HuH-7.5 (cell line): ENCODE measurements at places on chromosomes 12 and 14.

DNA sequence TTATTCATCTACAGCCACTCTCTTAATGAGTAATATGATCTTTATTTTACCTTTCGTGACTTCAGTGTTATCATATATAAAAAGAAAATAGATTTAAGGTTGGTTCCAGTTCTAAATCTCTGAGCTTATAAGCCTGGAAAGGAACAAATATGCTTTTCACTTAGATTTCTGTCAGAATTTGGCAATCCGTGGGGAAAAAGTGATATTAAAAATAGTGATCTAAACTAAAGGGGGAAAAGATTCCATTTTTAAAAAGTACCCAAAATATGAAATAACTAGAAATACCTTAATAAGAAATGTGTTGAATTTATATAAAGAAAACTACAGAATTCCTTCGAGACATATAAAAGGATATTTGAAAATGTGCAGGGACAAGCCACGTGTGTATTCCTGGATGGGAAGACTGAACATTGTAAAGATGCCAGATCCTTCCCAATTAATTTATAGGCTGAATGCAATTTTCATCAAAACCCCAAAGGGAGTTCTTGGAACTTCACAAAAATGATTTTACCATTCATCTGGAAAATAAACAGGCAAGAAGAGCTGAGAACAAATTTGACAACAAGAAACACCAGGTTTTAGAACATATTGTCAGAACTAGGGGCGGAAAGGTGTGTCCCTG lies 142.5 kb downstream of the EFCAB11 start:
- DNase-seq = no peak

- no peak for DNase-seq
These were observed 268.6 kb downstream of the CCDC59 start for GRCh38 chr12:82089369-82090121.

DNA sequence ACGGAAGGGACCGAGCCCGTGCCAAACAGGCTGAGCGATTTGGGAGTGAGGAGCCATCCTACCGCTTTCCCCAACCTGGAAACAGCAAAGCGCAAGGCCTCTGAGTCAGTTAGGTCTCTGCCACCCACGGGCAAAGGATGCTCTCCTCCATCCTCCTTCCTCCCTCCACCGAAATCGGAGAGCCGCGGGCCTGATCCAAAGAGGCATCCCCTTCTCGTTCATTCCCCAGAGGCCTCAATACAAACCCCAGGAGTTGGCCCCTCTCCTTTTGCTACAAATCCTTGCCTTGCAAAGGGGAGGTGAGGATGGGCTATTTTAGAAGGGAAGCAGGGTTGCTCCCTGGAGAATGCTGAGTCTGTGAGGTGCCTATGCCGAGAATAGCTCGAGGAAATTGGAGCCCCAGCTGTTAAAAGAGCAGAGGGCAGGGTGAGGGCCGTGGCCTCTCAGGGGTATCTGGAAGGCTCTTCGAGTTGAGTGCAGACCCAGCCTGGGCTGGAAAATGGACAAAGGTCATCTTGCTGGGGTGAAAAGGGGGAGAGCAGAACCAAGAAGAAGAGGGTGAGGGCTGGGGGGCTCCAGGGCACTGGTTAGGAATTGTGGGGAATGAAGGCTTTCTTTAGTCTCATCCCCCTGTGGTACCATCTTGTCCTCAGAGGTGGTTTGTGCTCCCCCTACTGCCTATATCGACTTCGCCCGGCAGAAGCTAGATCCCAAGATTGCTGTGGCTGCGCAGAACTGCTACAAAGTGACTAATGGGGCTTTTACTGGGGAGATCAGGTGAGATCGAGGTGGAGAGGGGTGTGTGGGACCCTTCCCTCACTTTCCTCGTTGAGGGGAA lies 1.1 kb downstream of the TPI1 start:
- DNase-seq = peak; percentile 29

DNA sequence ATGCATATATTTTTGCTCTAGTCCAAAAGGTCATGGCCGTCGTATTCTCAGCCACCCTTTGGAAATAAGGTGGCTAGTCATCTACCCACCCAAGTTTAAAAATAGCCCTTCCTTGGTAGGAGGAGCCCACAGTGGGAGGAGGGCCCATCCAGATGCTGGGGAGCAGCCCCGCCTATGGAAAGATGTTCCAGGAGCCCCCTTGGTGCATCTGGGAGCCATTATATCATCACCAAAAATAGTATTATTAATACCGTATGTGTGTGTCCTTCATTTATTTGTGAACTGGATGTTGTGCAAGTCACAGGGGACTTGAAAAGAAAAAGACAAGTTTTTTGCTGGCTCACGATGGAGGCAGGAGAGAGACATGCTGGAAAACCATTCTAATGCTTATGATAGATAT lies 34.0 kb downstream of the EMP1 start:
- no peak for DNase-seq

GRCh38 chr12:110329710-110330109 lies 48.7 kb downstream of the ATP2A2 start:
- DNase-seq = no peak
